ENCODE measurements at places on chromosomes 2 and 18.

GRCh38 chr2:215532844-215533243, 97.0 kb upstream of the FN1 start:
- peak; percentile 3 for DNase-seq

DNA sequence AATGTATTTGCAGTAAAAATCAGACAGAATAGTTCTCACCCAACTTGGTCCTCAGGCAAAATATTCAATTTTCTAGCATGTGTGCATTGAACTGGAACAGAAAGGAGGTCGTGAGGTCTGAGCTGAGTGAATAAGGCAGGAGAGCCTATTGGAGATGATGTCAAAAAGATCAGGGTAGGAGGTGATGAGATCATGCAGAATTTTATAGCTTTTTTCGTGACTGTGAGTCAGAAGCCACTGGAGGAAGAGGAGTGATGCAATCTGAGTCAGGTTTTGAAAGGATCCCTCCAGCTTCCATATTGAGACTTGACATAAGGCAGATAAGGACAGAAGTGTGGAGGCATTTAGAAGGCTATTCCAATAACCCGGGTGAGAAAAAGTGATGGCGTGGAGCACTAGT, 299.5 kb upstream of the SOX11 start:
- DNase-seq, result no peak

- DNase-seq, result no peak
These were observed 181.9 kb downstream of the MREG start for GRCh38 chr2:215831296-215831913.

DNA sequence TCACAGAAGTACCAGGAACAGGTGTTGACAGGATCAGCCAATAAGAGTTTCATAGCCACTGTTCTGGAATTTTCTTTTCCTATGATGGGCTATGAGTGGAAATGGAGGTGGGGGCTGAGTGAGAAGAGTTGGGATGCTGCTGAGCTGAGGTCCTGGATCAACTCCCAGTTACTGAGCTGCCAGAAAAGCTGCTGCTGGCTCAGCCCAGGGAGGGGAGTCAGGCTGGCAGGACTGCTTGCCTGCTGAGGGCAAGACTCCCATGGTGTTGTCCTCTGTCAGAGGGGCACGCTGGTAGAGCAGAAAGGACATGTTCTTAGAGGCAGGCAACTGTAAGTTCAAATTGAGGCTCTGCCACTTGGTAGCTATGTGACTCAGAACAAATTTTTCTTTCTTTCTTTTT, 11.8 kb downstream of the TPGS2 start:
- DNase-seq, result no peak
